Stimulated activated CD4-positive, alpha-beta T cell treated with anti-CD3 and anti-CD28 coated beads, Interleukin-1b, Interleukin-23, amount 100 ng/mL, for 1 hour (primary cell): ENCODE measurements at places on chromosomes 11 and 22.

DNA sequence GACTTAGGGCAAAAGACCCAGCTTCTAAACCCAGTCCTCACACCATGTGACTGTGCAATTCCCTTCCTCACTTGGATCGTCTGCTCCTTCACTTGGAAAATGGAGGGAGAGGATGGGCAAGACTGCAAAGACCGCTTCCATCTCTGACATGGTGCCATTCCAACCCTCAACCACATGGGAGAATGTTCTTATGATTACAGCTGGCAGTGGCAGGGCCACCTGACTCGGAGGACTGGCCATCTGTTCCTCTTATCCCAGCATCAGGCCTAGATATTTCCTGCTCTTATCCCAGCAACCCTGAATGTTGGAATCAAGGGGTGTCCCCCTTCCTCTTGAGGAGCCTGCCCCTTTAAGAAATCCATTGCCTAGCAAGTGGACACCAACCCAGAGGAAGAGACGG, 15.4 kb downstream of the DSCAML1 start:
- no peak for DNase-seq

- DNase-seq: no peak
Observed at GRCh38 chr11:15886866-15887265, 469.5 kb downstream of the SOX6 start.

DNA sequence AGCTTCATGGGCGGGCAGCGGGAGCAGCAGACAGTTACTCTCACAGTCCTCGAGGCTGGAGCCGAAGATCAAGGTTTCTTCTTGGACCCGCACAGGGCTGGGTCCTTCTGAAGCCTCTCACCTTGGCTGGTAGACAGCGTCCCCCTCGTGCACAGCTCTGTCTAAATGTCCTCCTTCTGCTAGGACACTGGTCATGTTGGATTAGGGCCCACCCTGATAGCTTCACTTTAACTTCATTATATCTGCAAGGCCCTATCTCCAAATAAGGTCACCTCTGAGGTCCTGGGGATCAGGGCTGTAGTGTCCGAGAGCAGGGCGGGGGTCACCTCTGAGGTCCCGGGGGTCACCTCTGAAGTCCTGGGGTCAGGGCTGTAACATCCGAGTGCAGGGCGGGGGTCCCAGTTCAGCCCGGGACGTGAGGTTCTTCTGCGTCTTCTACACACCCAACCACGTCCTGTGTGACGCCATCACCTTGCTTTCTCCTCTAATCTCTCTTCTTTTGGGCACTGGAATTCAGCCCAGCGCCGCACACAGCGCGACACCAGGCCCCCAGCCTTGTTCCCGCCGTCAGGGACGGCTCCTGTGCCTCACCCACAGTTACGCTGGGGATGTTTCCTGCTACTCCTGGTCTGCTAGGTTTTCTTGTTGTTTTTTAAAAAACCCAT, 34.1 kb upstream of the TOLLIP start:
- no peak for DNase-seq

DNA sequence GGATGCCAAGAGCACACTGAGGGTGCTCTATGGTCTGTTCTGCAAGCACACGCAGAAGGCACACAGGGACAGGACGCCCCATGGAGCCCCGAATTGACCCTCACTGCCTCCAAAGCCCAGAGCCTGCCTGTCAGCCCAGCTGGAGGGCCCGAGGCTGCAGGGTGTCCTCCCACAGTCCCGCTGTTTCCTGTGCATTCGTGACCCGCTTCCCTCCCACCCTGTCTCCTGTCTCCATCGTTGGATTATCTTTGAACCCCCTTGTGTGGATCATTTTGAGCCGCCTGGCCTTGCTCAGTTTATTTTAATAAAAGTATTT, 25.6 kb downstream of the PARVG start:
- DNase-seq: no peak

DNA sequence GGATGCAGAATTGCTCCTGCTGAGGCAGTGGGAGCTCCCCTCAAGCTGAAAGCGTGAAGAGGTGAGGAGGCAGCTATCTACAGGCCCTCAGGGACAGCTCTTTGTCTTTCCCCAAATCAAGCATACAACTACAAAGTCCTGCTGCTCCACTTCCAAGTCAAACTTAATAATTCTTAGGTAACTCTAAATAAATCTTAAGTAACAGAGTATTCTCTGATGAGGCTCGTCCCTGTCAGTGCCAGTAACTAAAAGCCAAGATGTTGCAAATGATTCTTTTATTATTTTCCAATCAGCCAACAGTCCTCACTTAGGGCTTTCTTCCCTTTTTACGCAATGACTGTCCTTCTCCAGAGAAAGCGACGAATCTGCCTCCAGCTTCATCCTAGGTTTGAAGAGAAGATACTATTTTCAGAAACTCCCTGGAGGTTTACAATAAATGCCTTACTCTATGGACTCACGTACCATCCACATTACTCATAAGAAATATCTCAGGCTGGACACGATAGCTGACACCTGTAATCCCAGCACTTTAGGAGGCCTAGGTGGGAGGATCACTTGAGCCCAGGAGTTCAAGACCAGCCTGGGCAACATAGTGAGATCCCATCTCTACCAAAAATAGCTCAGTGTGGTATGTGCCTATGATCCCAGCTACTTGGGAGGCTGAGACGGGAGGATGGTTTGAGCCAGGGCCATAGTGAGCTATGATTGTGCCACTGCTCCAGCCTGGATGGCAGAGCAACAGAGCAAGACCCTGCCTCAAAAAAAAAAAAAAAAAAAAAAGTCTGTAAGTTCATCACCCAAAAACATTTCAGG, 3.1 kb upstream of the C22orf39 start:
- no peak for DNase-seq

- DNase-seq: no peak
Observed at GRCh38 chr11:103903621-103904323, 132.7 kb upstream of the DDI1 start.

- DNase-seq: no peak
Observed at GRCh38 chr22:24465566-24465965, 29.6 kb upstream of the UPB1 start.

GRCh38 chr22:33684087-33684486, 236.2 kb downstream of the LARGE1 start:
- no peak for DNase-seq

DNA sequence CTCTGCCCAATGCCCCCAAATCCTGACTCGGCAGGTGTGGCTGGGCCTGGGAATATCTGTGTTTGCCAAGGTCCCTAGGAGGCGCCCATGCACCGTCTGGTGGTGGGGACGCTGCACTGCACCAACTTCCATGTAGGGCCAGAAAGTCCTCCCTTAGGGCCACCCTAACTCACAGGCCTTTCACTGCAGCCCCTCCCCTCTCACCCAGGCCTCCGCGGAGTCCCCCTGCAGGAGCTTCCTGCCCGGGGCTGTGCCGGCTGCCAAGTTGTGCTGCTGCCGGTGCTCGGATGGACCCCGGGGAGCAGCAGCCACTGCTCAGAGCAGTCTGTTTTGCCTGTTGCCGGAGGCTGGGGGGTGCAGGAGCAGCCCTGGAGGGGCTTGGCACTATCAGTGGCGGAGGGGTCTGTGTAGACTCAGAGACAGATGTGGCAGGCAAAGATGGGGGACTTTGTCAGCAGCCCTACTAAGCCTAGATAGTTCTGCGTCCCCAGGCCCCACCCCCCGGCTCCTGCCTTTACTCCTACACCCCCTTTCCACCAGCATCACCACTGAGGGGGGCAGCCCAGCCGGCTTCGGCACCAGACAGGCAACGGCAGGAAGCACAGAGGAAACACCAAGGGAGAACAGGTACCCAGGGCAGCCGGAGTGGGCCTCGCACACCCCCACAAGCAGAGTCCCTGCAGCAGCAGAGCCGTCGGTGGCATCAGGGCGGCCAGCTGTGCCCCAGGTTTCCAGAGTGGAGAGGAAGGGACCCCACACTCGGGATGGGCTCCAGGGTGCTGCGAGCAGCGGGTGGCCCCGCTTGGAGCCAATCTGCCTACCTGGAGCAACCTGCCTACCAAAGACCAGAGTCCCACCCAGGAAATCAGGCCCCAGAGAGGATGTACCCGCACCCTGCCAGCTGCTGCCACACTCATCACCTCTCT, 124.3 kb downstream of the TRIM29 start:
- DNase-seq: no peak

GRCh38 chr11:17603056-17603825, 56.2 kb downstream of the OTOG start:
- DNase-seq: no peak

DNA sequence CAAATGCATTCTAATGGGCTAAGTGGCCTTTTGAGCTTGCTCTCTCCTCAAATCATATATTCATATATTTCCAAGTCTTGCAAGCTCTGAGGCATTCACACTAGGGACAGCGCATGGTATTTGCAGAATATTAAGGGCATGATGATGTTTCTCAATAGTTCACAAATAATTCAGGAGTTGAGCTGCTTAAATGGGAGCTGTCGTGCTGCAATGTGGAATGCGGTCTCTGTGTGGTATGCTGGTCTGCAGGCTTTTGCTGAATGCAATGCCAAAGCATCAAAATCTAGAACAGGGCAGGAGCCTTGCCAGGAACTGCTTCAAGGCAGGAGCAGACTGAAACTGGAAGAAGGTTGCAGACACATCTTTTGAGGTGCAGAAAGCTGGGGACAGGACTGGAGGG, 1060.0 kb downstream of the TBC1D22A start:
- DNase-seq: no peak

DNA sequence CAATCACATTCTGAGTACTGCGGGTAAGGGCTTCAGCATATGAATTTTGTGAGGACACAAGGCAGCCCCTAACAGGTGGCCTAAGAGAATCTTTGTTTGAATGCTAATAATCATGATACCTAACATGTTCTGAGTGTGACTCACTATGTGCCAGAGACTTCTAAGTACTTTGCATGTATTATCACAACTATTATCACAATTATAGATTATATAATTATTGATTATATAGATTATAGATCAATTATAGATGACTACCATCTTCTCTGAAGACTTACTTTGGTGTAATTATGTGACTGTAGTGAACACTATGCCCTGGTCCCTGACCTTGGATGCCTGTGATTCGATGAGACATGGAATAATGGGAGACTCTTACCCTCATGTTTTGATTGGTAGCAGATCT, 62.6 kb downstream of the FLI1 start:
- DNase-seq: no peak

DNA sequence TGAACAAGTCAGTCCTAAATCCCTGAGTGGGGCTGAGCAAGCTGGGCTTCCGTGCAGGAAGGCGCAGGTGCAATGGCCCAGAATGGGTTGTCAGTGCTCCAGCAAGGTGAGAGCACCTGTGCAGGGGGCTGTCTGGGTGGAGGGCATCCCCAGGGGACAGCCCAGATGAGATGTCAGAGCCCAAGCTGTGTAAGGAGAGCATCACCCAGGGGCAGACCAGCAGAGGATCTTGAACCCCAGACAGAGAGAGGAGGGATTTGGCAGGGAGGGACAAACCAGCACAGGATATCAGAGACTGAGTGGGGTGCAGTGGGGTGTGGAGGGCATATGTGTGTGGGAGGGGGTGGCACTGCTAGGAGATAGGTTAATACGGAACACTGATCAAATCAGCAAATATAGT, 114.9 kb upstream of the TMEM45B start:
- no peak for DNase-seq

DNA sequence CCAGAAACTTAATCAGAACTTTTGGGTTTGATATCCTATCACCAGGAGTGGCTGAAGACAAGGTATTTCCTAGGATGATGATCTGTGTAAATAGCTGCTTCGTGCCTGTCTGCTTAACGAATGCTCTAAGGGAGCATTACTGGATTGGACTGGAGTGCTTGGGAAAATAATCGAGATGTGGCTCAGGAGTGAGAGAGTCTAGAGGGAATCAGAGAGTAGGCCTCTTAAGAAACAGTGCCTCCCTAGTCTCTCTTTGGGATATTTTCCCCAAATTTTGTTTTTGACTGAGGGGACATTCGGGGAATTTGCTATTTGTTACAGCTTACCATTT, 2.5 kb downstream of the MAML2 start:
- no peak for DNase-seq

- no peak for DNase-seq
Observed at GRCh38 chr11:78310500-78310909, 107.1 kb downstream of the GAB2 start.

GRCh38 chr22:32746732-32747131, 54.8 kb upstream of the TIMP3 start:
- no peak for DNase-seq

DNA sequence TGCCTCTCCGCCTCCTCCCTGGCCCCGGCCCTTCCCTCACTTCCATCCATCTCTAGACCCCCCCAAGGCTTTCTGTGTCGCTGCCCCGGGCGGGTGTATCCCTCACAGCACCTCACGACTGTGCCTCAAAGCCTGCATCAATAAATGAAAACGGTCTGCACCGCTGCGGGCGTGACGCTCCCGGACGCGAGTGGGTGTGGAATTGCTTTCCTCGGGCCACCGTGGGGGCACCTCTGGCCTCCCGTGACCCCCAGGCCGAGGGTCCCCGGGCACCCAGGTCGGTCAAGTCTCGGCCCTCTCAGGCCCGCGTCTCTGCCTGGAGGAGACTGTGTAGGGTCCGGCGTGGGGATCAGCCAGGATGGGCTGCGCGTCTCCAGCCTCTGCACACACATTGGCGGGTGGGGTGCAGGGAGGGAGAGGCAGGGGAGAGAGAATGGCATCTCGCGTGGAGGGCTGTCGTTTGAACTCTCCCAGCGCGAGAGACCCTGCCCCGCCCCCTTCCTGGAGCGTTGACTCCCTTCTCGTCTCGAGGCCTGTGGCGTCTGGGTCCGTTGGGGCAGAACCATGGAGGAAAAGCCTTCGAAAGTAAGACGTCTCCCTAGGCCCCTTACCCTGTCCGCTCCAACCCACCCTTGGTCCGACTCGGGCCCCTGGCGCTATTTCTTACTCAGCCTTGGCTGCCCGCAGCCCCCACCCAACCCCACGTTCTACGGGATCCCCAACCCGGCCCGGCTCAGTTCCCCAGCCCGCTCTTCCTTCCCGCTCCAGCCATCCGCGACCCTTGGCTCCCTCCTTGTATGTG, at the start of gene CATSPERZ:
Gene CATSPERZ (plus strand): TSS at position 512 of the 802 bp plus-strand sequence. CDS start 53 bp downstream, at position 565.
- DNase-seq: no peak

GRCh38 chr11:19526119-19526518, 186.5 kb upstream of the NAV2 start:
- no peak for DNase-seq

- DNase-seq: no peak
Observed at GRCh38 chr11:12435264-12435663, 57.9 kb downstream of the PARVA start.

GRCh38 chr11:101863361-101863760, 51.4 kb upstream of the CEP126 start:
- DNase-seq: no peak

- DNase-seq: no peak
Observed at GRCh38 chr11:77112641-77113381, 10.2 kb downstream of the OMP start.

- DNase-seq: no peak
Observed at GRCh38 chr22:29885610-29886009, 2.6 kb downstream of the MTMR3 start.

GRCh38 chr11:121928597-121929580, 187.1 kb downstream of the BLID start:
- no peak for DNase-seq

DNA sequence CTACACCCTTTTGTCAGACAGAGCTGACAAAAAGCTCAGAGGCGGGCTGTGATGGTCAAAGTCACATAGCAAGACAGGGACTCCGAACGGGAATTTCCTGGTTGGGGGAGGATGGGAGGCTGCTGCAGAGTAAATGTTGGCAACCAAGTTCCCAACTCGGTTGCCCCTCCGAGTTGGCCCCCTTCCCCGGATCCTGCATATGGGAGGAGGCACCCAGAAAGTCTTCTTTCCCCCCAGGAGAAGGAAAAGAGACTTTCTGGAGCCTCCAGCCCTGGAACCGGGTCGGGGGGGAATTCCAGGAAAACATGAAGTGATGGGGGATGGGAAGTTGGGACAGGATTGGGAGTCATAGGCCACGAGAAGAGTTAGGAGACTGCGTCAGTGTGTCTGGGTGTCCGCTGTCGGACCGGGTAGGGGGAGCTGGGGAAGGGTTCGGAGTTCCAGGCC, 614 bp downstream of the SELENOM start:
- no peak for DNase-seq
